ENCODE measurements at places on chromosomes 4 and X. TPM values are rescaled to one million over a fixed set of nuclear protein-coding genes. Genes with fewer than 3 reads are reported as not detected.

DNA sequence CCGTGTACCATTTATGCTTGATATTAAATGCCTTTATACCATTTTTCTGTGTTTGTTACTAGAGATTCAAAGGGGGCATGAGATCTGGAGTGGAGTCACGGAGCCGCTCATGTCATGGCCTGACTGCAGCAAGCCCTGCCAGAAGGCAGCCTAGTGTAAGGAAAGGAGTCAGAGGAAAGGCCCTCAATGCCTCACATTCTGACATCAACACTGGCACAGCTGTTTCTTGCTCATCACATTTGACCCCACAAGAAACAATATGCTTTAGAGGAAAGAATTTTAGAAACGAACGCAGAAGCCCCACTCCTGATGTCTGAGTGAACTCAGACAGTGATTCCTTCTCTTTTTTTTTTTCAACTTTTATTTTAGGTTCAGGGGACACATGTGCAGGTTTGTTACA is 322.4 kb upstream of the CPEB2 start:
- no peak for DNase-seq

DNA sequence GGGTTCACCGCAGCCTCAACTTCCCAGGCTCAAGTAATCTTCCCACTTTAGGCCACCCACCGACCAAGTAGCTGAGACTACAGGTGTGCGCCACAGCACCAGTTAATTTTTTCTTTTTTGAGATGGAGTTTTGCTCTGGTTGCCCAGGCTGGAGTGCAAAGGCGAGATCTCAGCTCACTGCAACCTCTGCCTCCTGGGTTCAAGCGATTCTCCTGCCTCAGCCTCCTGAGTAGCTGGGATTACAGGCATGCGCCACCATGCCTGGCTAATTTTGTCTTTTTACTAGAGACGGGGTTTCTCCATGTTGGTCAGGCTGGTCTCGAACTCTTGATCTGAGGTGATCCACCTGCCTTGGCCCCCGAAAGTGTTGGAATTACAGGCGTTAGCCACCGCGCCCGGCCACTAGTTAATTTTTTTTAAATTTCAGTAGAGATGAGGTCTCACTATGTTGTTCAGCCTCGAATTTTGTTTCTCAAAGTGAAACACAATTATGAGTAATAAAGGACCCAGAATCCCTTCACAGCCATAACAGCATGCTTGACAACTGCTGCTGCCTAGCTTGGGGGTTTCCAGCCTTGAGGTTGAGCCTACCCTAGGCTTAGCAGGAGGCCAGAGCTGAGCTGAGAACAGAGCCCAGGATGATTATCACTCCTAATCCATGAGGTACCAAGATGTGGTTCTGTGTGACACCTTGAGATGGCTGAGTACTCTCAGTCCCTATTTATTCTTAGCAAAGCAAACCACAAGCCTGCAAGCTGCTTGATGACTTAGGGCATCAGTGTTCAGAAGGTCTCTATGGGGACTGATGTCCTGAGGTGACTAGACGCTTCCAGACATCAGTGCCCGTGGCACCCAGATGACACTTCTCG is 41.6 kb upstream of the NKRF start:
- no peak for DNase-seq

- no peak for DNase-seq
These were observed 276.3 kb upstream of the DKK2 start for GRCh38 chr4:107312366-107312765.

GRCh38 chr4:61805979-61806378 is 605.9 kb downstream of the ADGRL3 start:
- peak; percentile 69 for DNase-seq

- peak; percentile 55 for DNase-seq
These were observed 372.3 kb upstream of the F9 start for GRCh38 chrX:139158256-139158655.

DNA sequence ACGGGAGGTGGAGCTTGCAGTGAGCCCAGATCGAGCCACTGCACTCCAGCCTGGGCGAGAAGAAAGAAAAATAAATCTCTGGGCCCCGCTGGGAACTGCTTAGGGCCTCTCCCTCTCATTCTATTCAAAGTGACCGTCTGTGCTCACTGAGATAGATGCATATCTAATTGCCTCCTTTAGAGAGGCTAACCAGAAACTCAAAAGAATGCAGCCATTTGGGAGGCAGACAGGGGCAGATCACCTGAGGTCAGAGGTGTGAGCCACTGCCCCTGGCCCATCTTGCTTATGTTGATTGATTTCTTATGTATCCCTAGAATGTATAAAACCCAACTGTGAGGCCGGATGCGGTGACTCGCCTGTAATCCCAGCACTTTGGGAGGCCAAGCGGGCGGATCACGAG is 6.2 kb upstream of the CSF2RA start:
- DNase-seq, result no peak

DNA sequence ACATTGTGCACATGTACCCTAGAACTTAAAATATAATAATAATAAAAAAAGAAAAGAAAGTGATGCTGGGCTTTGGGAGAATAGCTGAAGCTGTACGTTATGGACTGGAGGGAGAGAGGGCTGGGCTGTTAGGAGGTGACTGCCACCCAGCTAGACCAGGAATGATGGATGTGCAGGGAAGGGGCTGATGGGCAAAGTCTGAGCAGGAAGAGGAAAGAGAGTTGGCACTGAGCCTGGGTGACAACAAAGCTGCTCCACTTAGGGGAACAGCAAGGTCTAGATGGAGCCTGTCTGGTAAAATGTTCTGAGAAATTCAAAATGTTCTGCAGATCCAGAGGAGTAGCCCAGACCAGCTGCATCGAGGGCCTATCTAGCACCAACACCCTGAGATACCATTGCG is 32.3 kb downstream of the MED28 start:
- DNase-seq, result no peak

DNA sequence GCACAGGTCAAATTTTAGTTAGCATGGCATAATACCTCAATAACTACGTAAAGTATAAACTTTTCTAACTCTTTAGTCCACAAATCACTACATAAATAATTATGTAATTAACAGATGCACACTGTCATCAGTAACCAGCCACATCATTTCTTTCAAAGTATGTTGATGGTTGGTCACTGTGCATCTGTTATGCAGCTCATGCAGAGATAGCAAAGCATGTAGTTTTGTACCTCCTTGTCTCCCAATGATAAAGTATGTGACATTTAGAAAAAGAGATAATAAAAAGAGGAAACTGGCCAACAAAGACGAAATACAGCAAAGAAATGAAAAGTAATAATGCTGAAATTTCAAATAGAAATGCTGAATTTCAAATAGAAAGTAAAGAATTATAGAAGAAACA is 2.9 kb downstream of the LAMTOR3 start:
- DNase-seq, result no peak

GRCh38 chr4:184854673-184855072 is 28.9 kb upstream of the ACSL1 start:
- no peak for DNase-seq

DNA sequence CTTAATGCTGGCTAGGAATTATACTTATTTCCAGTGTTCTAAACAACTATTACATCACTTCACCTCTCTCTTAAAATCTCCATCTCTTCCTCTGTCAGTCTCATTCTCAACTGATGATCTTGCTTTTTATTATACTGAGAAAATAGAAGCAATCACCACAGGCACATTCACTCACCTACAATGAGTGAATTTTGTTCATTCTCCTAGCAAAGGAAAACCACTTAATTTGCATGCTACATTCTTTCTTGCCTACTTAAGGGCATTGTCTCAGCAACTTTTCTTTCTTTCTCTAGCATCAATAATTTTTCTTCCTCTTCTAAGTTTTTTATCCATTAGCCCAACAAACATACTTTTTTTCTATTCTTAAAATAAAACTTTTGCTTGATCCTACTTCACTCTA is 21.1 kb upstream of the USP38 start:
- no peak for DNase-seq

DNA sequence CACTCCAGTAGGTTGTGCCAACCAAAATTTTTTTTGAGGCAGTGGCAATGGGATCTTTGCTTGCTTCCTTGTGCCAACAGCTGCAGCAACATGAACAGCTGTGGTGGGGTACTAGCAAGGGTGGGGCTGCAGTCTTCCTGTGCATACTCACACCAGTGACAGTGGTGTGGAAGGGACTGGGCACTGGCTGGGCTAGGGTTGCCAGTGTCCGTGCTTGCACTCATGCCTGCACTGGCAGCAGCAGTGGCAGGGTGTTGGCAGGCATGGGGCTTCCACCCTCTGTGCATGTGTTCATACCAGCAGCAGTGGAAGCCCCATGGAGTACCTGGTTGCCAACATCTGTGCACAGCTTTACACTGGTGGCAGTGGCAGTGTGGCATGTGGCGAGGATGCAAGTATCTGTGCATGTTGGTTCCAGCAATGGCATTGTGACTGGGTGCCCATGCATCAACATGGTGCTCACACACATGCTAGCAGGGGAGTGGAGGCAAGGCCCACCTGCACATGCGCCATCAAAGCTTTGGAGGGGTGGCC is 1312.6 kb downstream of the PCDH18 start:
- DNase-seq, result no peak

DNA sequence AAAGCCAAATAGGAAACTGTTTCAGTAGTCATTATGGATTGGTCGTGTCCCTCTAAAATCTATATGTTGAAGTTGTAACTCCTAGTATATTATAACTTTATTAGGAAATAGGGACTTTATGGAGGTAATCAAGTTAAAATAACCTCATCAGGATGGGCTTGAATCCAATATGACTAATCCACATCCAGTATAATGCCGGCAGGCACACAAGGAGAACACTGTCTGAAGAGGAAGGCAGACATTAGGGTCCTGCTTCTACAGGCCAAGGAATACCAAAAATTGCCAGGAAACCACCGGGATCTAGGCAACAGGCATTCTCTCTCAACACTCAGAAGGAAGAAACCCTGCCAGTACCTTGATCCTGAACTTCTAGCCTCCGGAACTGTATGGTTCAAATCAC is 130.3 kb downstream of the ATP10D start:
- DNase-seq, result no peak

GRCh38 chrX:42988700-42989099 is 210.7 kb upstream of the PPP1R2C start:
- DNase-seq, result no peak

- DNase-seq, result no peak
These were observed 57.5 kb downstream of the PARM1 start for GRCh38 chr4:74990276-74990875.

GRCh38 chr4:17103231-17103630 is 204.8 kb upstream of the LDB2 start:
- no peak for DNase-seq

DNA sequence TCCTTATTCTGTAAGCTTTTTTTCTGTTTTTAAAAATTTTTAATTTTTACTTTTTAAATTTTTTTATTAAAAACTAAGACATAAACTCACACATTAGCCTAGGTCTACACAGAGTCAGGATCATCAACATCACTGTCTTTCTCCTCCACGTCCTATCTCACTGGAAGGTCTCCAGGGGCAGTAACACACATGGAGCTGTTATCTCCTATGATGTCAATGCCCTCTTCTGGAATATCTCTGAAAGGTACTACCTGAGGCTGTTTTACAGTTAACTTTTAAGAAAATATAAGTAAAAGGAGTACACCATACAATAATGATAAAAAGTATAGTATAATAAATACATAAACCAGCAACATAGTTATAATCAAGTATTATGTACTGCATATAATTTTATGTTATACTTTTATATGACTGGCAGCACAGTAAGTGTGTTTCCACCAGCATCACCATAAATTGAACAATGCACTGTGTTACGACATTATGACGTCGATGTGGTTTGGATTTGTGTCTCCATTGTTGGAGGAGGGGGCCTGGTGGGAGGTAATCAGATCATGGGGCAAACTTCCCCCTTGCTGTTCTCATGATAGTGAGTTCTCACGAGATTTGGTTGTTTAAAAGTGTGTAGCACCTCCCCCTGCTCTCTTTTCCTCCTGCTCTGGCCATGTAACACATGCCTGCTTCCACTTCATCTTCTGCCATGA is 21.3 kb downstream of the IL15 start:
- DNase-seq, result no peak

- no peak for DNase-seq
These were observed 112.5 kb upstream of the MAP9 start for GRCh38 chr4:155489271-155489670.

DNA sequence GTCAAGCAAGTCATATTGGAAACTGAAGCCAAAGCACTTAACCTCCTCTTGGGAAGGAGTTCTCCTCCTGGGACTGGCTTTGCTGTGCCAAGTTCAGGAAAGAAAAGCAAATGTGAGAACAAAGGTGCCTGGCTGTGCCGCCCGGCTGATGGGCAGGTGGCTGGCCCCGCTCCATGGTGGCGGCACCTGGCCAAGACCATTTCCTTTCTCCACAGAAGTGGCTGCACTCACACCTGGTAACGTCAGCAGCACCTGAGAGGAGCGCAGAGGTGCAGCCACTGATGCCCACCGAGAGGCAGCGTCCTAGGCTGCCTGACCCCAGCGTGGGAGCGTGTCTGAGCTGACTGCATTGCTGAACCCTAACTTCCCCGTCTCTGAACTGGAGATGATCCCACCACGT is 54.3 kb downstream of the DCTD start:
- no peak for DNase-seq

DNA sequence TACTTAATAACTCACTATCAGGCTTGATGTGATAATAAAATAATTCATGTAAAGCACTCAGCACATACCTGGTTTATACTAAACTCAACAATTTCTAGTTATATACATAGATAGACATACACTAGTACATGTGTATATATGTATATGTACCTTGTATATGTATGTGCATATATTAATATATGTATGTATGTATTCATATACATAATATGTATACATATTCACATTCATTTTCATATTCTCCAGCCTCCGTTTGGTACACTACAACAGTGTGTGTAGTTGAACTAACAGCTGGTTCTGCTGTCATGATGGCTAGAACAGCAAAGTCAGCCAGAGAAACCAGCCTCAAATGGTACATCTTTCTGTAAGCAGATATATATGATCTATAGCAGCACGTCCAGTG is 670.1 kb downstream of the RPA4 start:
- no peak for DNase-seq

- DNase-seq, result no peak
These were observed 190.3 kb upstream of the TAPT1 start for GRCh38 chr4:16416601-16417000.

DNA sequence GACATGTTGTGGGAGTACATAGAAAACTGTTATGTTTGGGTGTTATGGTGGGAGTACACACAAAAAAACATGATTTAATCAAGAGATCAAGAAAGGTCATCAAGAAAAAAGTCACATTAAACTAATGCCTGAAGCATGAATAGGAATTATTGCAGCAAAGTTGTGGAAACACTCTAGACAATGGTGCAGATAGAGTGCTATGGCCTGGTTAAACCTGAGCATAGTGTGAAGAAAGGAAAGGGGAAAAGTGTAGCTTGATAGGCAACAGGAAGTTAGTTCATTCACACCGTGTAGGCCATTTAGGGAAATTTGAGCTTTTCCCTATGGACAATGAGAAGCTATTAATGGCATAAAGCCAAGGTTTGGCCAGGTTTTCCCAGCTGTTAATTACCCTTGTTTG is 162.1 kb upstream of the EMCN start:
- no peak for DNase-seq

Gene IQCM
- not detected for total RNA-seq

Gene FAT4
- 0.95 TPM for total RNA-seq

Gene CORIN
- total RNA-seq, result not detected

Gene TASL
- not detected for total RNA-seq

Gene GPRASP1
- total RNA-seq, result 2.5 TPM

Gene FAM47E
- 0.91 TPM for total RNA-seq

Gene LGI2
- 3.4 TPM for total RNA-seq

Gene MSANTD1
- total RNA-seq, result 0.77 TPM

Gene BLOC1S4
- 19.9 TPM for total RNA-seq

Gene TIMP1
- total RNA-seq, result 207 TPM

Gene TMEM31
- not detected for total RNA-seq

Gene ZNF157
- total RNA-seq, result 0.07 TPM

Gene ADGRG2
- total RNA-seq, result 1.4 TPM

Gene AMER1
- 4.3 TPM for total RNA-seq

Gene DCLK2
- 1.2 TPM for total RNA-seq

Gene DRD5
- total RNA-seq, result not detected

Gene ARX
- not detected for total RNA-seq
